ENCODE measurements at places on chromosomes 5 and 9.
A peak's percentile ranks its signal among the peaks of the same experiment; 100 is the strongest.

DNA sequence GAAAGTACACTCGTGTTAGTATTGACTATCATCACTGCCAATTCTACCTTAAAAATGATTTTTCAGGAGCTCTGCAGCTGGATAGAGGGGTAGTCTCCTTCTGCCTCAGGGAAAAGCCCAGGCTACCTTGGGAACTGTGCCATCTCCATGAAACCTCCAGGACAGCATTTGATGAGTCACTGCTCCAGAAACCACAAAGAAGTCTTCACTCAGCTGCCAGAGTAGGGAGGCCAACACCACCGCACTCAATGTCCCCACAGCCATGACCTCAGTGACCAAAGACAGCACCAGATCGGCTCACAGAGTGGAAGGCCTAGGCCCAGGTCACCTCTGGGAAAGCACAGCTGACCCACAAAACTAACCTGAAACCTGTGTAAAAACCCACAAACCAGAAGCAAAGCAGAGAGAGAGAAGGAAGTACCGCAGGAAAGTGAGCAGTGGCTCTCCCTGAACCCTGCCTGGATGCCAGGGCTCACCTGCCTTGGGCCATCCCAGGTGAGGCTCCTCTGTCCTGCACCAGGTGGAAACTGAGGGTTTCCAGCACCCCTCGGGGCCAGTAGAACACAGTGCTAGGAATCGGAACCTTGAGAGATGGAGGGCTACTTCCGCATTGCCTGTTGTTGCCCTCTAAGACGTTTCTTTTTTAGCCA, 30.0 kb downstream of the S1PR3 start:
- DNase-seq, result peak; percentile 39

GRCh38 chr9:8437876-8438275, 638.3 kb upstream of the DMAC1 start:
- no peak for DNase-seq

GRCh38 chr5:178330791-178331404, 98.3 kb upstream of the PHYKPL start:
- no peak for DNase-seq

- peak; percentile 63 for DNase-seq
Observed at GRCh38 chr9:127426756-127427155, 2.6 kb downstream of the ZNF79 start.

DNA sequence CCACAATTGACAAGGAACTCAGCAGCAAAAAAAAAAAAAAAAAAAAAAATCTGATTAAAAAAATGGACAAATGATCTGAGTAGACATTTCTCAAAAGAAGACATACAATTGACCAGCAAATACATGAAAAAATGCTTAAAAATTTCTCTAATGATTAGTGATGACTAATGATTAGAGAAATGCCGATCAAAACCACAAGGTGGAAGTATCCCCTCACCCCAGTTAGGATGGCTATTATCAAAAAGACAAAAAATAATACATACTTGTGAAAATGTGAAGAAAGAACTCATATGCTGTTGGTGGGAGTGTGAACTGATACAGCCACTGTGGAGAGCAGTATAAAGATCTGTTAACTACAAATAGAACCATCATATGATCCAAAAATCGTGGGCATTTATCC, 245.3 kb downstream of the OSTF1 start:
- DNase-seq, result no peak

GRCh38 chr9:119053070-119053469, 316.2 kb downstream of the BRINP1 start:
- DNase-seq, result no peak

DNA sequence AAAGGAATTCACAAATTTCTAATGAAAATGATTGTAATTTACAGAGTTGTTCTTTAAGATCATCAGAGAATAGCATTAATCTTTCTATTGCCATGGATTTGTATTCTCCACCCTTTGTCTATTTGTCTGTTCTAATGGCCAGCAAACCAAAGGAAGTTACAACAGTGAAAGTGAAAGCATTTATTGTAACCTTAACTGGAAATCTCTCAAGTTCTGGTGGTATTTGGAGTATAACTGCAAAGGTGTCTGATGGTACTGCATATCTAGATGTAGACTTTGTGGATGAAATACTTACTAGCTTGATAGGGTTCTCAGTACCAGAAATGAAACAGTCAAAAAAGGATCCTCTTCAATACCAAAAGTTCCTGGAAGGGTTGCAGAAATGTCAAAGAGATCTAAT, 21.7 kb downstream of the RMI1 start:
- no peak for DNase-seq

GRCh38 chr5:140182075-140182711, 7.2 kb downstream of the CYSTM1 start:
- no peak for DNase-seq

GRCh38 chr9:20095430-20096092, 306.7 kb upstream of the SLC24A2 start:
- DNase-seq, result no peak

GRCh38 chr5:174195517-174195916, 150.0 kb downstream of the NSG2 start:
- no peak for DNase-seq

DNA sequence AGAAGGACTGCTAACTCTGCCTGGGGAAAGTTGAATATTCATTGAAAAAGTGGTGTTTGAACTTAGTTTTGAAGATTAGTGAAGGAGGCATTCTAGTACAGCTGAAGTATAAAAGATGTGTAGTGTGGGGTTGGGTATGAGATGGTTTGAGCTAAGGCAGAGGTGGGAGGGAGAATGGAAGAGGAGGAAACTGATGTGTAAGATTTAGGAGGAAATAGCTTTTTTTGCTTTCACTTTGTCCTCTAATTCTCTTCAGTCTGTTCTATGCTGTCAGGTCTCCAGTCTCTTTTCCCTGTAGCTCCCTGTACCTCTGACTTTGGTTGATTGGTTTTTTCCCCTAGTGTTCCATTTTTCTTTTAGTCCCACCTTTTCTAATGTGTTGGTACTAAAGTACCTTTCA, 9.0 kb downstream of the CREBRF start:
- no peak for DNase-seq

- DNase-seq, result no peak
Observed at GRCh38 chr9:135185060-135185459, 97.6 kb downstream of the OLFM1 start.

- no peak for DNase-seq
Observed at GRCh38 chr9:131091352-131091992, 4.9 kb upstream of the AIF1L start.

- no peak for DNase-seq
Observed at GRCh38 chr5:113202746-113203716, 226.4 kb downstream of the DCP2 start.

GRCh38 chr9:80794197-80794596, 895.1 kb downstream of the TLE1 start:
- DNase-seq, result no peak

- DNase-seq, result no peak
Observed at GRCh38 chr5:159210210-159210661, 883 bp upstream of the RNF145 start.

DNA sequence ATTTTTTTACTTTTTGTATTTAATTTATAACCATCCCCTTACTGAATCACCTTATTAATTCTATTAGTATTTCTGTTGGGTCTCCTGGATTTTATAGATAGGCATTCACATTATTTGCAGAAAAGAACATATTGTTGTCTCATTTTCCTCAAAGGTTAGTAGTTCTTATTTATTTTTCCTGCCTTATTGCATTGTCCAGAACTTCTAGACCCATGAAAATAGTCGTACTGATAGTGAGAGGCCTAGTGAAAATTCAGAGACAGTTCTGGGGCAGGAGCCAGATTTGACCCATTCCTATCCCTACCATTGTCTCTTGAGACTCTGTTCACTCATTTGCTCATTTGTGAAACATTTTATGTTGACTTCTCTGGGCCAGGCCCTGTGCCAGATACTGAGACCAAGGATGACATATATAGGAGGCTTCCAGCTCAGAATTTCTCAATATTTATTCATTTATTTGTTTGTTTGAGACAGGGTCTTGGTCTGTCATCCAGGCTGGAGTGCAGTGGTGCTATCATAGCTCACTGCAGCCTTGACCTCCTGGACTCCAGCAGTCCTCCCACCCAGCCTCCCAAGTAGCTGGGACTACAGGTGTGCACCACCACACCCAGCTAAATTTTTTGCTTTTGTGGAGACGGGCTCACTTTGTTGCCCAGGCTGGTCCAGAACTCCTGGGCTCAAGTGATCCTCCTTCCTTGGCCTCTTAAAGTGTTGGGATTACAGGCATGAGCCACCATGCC, 34.7 kb downstream of the COL27A1 start:
- no peak for DNase-seq

- no peak for DNase-seq
Observed at GRCh38 chr5:33999978-34000377, 7.9 kb downstream of the AMACR start.

DNA sequence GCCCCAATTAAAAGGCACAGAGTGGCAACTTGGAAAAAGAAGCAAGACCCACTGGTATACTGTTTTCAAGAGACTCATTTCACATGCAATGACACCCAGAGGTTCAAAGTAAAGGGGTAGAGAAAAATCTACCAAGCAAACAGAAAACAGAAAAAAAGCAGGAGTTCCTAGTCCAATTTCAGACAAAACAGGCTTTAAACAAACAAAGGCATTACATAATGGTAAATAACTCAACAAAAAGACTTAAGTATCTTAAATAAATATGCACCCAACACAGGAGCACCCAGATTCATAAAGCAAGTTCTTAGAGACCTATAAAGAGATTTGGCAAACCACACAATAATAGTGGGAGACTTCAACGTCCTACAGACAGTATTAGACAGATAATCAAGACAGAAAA, 215.8 kb downstream of the SLCO4C1 start:
- no peak for DNase-seq

GRCh38 chr9:80072451-80072850, 500.7 kb downstream of the TLE4 start:
- no peak for DNase-seq

GRCh38 chr5:102865510-102866236, 110.6 kb downstream of the PAM start:
- DNase-seq, result peak; percentile 94

GRCh38 chr5:43065387-43065947, 25.3 kb upstream of the ANXA2R start:
- peak; percentile 65 for DNase-seq

DNA sequence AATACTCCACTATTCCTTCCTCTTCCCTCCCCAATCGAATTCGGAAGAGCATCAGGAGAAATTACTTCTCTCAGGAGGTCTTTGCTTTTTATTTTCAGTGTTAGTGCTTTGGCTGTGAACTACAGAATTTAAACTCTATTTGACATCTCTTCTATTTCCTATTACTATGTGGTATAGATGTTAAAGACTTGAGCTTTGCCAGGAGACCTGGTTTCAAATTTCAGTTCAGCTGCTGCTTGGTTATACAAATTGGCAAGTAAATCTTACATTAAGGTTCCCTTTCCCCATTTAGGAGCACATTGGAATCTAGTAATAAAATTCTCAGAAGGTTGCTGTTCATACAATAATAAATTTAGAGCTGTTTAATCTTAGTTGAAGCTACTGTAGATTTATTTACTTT, 13.1 kb downstream of the UHRF2 start:
- no peak for DNase-seq

GRCh38 chr5:95163079-95163478, 121.8 kb downstream of the MCTP1 start:
- no peak for DNase-seq

DNA sequence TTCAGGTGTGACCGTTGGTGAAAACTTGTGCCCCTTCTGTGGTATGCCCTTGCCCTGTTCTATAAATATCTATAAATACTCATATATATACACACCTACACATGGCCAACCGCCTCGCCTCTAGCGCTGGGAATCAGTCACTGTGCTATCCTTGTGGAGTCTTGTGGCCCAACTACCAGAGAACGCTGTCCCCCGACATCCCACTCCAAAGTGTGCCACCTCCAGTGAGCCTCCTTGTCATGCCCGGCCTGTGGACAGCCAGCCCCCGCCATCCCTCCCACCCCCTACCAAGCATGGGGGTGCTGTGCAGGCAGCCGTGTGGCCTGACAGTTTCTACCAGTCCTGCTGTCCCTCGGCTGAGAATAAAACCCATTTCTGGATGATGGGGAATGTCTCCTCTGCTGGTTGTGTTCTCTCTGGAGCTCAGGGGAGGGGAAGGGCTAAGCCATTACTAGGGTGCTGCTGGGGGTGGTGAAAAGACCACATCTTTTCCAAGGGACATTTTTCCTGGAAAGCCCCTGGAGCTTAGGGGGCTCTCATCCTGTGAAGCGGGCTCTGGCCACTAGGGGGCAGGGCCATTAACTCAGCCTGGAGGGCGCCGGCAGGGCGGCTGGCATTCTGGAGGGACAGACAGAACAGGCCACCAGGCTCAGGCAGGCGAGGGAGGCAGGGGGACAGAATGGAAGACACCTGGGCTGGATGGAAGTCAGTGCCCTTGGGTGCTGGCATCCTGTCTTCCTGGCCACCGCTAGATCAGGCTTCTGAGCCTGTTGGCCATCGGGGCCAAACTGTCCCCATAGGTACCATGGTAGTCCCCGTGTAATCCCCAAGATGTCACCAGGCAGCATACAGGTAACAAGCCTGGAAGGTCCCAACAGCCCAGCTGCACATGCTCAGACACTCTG, 20.7 kb downstream of the GOLGA2 start:
- peak; percentile 67 for DNase-seq

- DNase-seq, result no peak
Observed at GRCh38 chr5:133930061-133930812, 38.2 kb downstream of the C5orf15 start.

DNA sequence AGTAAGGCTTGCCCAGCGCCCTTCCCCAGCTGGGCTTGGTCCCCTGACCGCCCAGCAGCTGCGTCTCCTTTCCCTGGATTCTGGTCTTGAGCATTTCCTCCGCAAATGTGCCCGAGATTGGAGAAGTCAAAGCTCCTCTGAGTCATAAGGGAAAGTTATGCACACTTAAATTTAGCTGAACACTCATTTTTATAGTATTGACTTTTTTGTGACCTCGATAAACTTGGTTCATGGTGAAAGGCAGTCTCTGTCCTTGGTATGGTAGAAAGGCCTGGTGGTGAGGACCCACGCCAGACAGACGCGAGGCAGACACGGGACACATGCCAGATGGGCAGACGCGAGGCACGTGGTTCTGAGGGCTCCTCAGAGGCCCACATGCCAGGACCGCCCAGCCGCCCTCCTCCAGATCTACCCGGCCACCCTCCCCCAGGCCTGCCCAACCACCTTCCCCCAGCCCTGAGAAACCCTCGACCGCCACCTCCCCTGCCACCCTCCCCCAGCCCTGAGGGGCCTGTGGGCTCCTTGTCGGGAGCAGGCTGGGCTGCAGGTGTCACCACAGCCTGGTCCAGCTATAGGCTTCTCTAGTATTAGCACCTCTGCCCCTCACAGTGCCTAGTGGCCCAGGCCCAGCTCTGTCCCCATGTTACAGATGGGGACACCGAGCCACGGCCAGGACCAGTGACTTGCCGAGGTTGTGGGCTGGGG, 60.9 kb upstream of the CACNA1B start:
- DNase-seq, result no peak

GRCh38 chr9:118023644-118024043, 319.4 kb downstream of the TLR4 start:
- DNase-seq, result no peak

DNA sequence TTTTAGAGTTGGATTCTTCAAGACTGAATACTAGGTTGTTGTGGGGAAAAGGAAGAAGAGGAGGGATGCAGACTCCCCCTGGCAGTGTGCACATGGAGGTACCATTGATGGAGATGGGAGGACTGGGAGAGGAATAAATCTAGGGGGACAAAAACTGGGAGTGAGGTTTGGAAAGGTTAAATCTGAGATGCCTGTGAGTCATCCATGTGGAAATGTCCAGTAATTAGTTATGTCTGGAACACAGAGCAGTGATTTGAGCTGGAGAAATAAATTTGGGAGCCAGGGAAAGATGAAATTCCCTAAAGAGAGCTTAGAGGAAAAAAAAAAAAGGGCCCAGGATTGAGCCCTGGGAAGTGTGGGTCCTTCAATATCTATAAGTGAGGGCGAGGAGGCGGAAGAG, 8.0 kb upstream of the CCIN start:
- no peak for DNase-seq
